ENCODE measurements at places on chromosomes 3 and 15. TPM values are rescaled to one million over a fixed set of nuclear protein-coding genes. Genes with fewer than 3 reads are reported as not detected.

- DNase-seq = no peak
Measured at GRCh38 chr3:89155811-89156210, 48.4 kb downstream of the EPHA3 start.

- DNase-seq = no peak
Measured at GRCh38 chr3:168684519-168684918, 588.8 kb upstream of the GOLIM4 start.

GRCh38 chr3:171835116-171835515 lies 8.0 kb upstream of the TMEM212 start:
- DNase-seq = no peak

DNA sequence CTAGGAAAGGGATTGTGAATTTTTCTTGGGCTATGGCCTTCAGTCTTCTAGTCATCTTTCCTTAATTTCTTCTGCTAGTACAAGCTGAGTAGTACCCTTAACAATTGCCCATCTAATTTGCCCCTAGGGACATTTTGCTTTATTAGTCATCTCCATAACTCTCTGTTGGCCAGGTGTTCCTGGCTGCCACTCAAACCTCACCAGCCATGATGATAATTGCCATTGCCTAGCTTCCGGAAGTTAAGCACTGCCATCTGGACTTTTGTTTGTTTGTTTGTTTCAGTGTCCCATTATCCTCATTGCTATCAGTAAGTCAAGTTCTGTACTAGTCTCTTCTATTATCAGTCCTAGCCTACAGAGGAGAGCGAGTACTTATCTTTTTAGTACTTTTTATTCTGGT lies 36.6 kb upstream of the UBL7 start:
- DNase-seq = no peak

Gene CAPN3
- 8.6 TPM for total RNA-seq

Gene HRG
- not detected for total RNA-seq

Gene SLC28A1
- total RNA-seq = 0.11 TPM

Gene ATP10A
- 7.8 TPM for total RNA-seq
